ENCODE measurements at places on chromosomes 3 and 15.

- no peak for DNase-seq
These were observed 364.0 kb upstream of the RBMS3 start for GRCh38 chr3:28916713-28917499.

GRCh38 chr15:73985101-73985873 is 6.8 kb downstream of the STOML1 start:
- DNase-seq: no peak

- DNase-seq: no peak
These were observed 58.1 kb downstream of the ATP10A start for GRCh38 chr15:25805031-25805430.

DNA sequence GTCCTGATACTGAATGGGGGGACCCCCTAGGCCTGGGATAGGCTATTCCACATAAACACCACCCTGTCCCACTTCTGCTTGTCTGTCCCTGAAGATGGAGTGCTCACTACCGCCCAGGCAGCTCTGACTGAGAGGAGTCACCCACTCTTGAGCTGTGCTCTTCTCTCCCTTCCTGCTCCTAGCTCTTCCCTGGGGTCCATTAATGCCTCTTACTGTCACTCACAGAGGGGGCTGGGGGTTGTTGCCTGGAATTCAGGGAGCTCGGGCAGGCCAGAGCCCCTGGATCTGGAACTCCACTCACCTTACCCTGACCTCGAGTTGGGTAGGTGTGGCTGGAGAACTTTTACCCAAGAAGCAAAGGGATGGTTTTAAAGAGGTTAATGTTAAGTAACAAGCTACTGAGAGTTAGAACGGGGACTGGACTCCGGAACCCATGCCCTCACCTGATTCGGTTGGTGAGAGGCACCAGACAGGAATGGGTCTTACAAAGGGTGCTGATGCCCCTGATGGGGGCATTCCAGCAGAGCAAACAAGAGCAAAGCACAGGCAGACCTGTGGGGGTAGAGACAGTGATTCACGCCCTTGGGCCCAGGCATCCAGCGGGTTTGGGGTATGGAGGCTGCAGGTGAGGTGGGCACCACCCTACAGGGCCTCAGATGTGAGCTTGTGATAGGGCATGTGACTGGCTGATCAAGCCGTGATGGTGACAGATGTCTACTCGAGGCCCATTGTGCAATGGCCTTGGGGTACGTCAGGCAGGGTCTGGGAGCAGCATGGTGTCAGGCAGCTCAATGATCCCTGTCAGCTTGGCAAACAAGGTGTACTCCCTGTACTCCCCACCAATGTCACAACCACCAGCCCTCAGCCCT is 5.4 kb downstream of the NBEAL2 start:
- DNase-seq: no peak

DNA sequence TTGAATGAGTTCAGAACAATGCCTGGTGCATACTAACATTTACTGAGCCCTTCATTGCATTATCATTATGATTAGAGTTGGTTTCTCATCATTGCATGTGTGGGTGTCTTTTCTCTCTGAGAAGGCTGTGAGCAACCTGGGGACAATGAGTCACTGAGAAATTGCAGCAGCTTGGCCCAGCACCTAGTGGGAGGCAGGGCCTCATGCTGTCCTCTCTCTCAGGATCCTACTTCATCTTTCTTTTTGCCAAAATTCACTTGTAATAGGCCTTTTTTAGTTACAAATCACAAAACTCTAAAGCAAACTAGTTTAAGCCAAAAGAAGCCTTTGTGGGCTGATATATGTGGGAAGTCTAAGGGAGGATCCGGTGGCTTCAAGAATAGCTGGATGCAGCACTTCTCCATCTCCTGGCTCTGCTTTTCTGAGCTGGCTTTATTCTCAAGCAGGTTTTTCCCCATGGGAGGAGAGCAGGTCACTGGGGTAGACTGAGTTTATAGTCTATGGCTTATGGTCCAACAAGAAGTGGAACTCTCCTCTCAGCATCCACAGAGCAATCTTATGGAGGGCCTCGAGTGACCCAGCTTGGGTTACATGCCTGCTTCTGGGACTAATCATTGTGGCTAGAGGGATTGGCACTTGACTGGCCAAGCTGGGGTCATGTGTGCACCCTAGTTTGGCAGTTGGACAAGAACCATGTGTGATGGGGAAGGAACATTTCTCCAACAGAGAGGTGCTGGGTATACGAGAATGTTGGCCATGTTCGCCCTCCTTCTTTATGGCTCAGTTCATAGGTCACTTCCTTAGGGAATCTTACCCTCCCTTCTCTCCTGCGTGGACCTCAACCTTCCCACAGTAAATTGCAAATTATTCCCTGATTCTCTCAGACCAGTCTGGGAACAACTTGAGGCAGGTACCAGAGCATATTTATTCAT is 8.7 kb upstream of the CAMK1 start:
- DNase-seq: no peak

DNA sequence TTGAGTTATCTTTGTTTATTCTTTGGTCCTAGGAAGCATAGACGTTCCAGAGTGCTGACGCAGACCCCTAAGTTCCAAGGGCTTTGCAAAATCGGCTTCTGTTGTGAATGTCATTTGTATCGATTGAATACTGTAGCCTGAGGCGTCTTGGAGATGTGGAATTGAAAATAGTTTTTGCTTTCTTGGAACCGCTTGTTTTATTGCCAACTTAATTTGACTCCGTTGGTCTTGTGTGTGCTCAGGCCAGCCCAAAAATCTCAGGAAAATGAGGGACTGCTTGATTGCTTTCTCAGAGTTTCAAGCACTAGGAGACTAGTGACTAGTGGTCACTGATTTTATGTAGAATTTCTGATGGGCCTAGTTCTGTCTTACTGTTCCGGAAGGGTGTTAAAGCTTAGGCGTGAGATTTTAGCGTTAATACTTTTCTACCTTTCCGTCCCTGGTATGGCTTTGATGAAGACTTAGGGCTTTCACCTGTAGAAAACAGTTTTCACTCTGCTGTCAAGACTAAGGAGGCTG is 263 bp upstream of the UTS2B start:
- no peak for DNase-seq

DNA sequence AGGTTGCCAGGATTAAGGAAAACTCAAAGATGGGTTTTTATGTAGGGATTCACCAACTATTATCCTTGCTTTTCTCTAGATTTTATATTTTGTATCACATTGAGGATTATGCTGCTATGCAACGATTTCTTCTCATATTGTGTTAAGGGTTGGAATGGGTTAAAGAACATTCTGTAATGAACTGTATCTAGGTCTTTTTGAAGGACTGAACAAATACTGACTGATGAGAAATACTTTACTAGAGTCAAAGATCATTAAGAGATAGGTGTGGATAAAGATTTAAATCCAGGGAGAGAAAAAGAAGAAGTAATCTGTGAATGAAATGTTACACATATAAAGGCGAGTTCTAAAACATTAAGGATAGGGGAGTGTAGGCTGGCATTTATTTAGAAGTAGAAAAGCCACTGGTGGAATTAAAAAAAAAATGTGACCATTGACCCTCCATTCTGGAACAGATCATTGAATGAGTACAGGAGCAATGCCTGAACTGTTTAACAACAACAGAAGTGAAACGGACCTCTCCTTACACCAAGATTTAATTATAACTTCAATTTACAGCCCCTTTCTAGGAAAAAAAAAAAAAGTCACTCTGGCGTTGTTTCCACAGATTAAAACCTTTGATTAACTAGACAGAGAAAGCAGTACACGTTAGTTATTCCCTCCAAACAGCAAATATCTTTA is 39.2 kb downstream of the PROS1 start:
- DNase-seq: no peak

GRCh38 chr3:71713041-71713440 is 12.2 kb downstream of the EIF4E3 start:
- DNase-seq: no peak

DNA sequence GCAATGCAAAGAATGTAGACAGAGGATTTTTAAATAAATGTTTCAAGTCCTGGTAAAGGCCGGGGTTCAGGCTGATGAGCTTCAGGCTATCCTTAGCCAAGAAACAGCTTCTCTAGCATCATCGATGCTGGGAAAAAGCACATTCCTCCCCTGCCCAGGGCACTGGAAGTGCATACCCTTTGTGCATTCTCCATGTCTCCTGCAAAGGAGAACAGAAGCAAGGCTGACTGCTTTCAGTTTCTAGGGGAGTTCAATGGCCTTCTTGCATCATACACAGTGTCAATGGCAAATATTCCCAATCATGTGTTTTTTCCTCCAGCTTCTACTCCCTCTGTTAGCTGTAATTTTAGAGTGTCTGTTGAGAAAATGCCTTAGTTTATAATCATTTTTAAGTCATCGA is 59.9 kb downstream of the GPR176 start:
- no peak for DNase-seq

GRCh38 chr15:96801576-96802150 is 471.2 kb downstream of the NR2F2 start:
- no peak for DNase-seq

DNA sequence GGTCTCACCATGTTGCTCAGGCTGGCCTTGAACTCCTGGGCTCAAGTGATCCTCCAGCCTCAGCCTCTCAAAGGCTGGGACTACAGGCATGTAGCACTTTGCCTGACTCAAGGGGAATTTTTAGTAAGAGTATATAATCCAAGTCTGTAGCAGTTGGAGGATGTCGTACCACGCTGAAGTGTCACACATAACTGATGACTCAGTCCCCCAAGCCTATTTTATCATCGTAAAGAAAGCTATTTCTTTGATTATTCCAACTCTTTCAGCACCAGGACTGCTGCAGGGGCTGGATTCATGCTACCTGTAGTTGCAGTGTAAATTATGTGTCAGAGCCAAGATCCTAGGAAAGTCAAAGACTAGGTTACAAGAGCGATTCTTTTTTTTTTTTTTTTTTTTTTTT is 1.4 kb upstream of the PRKCI start:
- no peak for DNase-seq

DNA sequence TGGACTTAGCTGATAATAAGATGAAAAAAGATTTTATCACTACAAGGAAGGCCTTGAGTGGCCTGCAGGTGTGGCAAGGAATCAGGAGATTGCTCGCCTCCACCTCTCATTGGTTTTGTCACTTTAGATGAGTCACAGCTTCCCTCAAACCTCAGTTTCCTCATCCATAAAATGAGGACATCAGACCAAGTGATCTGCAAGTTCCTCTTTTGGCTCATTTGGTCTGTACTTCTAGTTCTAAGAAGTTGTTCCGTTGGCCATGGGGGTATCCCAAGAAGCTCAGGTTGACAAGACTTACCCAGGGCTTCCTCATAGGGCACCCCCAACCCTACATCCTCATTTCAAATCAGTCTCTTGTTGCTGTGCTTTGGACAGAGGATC is 254.1 kb downstream of the UACA start:
- peak; percentile 24 for DNase-seq

- no peak for DNase-seq
These were observed 90.6 kb downstream of the IQSEC1 start for GRCh38 chr3:12982619-12983101.

DNA sequence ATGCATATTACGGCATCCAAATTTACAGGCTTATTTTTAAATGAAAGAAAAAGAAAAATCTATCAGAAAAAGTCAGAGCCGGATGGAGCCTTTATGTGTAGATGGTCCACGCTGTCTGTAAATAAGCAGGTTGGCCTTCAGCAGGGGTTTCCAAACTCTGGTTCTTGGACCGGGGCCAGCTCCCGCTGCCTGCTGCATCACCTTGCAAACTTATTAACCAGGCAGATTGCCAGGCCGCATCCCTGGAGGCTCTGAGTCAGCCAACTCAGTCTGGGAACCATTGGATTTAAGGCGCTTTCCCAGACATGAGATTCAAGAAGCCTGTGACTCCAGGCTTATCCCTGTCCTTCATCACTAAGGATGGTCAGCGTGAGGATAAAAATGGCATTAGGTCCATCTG is 212.4 kb downstream of the OPA1 start:
- DNase-seq: no peak

- DNase-seq: no peak
These were observed 3.4 kb upstream of the LMAN1L start for GRCh38 chr15:74809242-74809641.

- DNase-seq: no peak
These were observed 227.6 kb downstream of the KLF13 start for GRCh38 chr15:31554261-31554660.

DNA sequence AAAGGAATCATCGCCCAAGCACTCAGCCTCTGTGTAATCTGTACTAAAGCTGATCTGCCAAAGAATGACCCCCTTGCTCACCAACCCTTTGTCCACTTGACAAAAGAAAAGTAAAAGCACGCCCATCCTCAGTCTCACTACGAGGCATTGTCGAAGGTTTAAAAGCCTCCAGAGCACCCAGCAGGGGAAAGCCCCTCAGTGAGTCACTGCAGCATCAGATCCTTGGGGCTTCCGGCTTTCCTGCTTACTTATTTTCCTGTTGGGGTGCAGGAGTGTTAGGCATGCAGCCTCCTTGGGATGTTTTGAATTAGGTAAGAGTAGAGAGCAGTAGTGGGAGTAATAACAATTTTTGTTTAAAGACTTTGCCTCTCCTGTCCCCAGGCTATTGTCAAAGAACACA is 216.1 kb downstream of the MTHFS start:
- no peak for DNase-seq

DNA sequence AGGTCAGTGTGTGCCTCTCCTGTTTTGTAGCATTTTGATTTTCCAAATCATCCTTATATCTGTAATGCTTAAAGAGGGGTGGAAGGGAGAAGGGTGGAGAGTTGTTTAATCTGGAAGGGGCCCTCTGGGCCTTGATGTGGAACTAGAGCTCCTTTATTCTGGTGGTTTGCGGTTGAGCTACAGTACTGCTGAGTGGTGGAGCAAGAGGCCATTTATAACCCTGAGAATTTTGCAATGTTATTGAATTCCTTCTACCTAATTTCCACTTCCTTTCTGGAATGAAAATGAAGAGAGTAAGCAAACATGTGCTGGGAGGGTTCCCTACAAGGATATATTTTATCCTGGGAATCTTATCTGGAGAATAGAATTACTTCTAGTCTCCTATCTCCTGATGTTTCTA is 35.3 kb upstream of the TUBGCP5 start:
- DNase-seq: no peak

DNA sequence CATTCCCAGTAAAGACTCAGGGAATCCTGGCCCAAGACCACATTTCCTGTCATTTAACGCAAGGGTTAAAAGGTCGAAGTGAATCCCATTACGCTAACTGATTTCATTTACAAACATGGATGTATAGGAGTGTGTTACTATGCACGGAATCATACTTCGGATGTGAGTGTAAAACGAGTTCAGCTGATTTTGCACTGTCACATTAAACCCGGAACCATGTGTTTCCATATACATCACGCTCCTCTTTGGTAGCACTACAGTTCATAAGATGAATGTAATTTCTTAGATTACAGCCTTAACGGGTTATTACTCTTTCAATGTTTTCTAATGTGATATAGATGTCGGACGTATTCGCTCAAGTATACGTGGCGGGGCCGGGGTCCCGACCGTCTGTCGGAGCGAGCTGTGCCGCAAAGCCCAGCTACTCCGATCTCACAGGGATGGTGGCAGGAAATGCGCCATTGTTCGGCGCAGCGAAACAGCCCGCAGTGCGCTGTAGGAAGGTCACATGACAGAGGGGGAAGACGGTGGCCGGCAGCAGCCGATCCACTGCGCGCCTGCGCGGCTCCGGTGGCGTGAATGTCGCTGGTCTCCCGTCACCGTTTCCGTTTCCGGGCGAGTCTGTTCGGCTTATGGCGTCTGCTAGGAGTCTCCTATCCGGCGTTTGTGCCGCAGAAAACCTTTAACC is 97.3 kb downstream of the NPAP1 start:
- DNase-seq: peak; percentile 71

GRCh38 chr15:78996894-78997275 is 52.0 kb upstream of the CTSH start:
- no peak for DNase-seq
